ENCODE measurements at places on chromosomes 5 and 9. TPM values are rescaled to one million over a fixed set of nuclear protein-coding genes. Genes with fewer than 3 reads are reported as not detected.

The DDX4 gene
- total RNA-seq, result not detected

The C9orf72 gene
- total RNA-seq, result 20.8 TPM

DNA sequence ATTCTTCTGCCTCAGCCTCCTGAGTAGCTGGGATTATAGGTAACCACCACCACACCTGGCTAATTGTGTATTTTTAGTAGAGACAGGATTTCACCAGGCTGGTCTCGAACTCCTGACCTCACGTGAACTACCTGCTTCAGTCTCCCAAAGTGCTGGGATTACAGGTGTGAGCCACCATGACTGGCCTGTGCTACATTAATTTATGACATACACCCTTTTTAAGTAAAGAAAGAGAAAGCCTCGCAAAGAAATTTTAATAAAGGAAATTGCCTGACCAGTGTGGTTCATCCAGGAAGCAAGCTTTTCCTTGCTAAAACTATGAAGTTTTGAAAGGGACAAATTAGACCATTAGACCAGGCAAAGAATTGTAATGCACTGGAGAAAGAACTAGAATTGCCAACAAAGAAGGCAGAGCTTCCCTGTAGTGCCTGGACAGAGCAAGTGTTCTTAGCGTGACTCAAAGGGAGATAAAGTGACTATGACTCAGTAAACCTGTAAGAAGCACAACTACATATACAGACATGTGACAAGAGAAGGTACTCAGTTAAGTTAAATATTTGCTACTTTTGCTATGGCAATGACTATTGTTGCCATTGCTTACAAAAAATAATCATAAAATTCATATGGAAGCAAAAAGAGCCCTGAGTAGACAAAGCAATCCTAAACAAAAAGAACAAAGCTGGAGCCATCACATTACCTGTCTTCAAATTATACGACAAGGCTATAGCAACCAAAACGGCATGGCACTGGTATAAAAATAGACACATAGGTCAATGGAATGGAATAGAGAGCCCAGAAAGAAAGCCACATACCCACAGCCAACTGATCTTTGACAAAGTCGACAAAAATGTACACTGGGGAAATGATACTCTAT, 54.6 kb downstream of the FYB1 start:
- no peak for DNase-seq

- no peak for DNase-seq
Observed at GRCh38 chr9:98549401-98549800, 159.3 kb downstream of the GABBR2 start.

DNA sequence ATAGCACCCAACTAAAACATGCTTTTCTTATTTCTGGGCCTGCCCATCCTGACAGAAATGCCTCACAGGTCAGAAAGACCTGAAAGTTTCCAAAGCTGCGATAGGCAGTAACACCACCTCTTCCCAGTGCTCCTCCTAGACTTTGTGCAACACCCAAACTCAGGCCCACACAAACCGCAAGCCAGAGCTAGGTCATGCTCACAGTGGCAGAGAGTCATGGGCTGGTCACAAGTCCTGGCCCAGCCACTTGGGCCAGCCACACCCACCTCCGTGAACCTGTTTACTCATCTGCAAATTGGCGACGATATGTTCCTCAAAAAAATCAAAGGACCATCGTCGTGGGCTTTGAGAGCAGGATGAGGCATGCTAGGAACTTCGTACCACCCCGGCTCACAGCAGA, 44.0 kb upstream of the SLC25A51 start:
- DNase-seq, result no peak

DNA sequence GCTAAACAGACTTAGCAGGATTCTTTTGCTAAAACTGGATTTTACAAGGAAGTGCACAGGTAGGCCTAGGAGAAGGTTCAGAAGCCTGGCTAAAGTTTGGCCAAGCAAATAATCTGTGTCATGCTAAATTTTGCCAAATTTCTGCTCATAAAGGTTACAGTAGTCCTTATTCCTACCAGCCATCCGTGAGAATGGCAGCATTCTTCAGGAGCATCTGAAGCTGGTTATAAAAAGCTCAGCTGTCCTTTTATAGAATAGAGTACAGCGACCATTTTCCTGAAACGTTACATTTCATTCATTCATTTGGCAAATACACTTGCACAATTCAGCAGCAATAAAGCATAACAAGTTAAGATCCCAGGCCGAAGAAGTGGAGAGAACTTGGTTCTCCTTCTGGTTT, 6.9 kb downstream of the GSN start:
- no peak for DNase-seq

DNA sequence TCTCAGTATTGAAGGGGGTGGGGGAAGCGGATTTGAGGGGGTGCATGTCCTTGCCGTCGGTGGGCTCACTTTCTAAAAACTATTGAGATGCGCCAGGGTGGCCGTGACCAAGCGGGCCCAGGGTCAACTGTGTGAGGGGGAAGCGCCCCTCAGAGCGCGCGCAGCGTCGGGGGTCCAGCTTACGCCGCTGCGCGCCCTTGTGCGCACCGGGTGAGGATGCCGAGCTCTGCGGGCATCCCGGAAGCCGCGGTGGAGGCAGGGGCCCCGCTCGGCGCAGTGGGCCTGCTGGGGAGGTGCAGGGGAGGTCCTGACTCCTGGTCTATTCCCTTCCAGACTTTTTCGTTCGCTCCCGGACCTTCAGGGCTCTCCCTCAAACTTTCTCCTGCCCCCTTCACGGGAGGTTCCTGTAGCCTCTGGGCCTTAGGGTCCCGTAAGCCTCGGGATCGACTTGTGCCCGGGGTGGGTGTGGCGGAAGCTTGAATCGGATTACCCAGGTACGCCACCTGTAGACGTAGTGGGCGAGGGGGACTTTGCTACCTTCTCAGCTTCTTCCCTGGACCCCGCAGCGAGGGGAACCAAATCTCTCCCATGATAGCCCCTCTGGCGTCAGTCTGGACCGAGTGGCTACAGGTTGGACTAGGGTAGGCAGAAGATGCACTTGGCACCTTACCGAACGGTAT, 2.5 kb upstream of the PRDM6 start:
- DNase-seq, result no peak

DNA sequence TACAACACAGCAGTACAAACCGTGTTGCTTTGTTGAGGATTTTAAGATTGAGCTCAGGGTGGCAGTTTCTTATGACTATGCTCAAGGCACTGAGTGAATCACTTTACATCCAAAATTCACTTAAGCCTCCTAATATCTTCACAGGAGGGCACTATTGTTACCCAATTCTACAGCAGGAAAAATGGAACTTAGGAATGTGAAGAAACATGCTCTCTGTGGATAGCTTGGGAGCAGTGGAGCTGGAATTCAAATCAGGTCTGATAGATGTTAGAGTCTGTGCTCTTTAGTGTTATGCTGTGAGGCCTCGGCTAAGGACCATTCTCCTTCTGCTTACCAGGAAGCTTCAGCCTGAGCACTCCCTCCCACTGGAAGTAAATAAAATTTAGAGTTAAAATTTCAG, 18.7 kb upstream of the HMHB1 start:
- DNase-seq, result no peak

DNA sequence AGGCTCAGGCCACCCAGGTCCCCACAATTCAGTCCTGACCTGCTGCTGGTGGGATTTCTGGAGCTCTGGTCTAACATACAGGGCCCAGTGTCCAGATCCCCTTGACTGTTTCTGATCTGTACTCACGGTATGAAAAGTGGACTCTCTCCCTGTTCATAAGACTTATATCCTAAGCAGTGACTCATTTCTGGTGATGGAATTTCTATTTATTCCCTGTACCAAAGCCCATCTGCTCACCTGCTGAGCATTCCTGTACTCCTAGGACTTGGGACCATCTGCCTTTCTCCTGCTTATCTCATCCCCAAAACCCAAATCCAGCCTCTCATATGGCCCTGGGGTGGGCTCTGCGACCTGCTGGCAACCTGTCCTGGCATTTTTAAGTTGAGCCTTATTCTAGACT, 86.6 kb downstream of the APBA1 start:
- no peak for DNase-seq

GRCh38 chr5:61048534-61048933, 103.5 kb downstream of the NDUFAF2 start:
- no peak for DNase-seq

GRCh38 chr5:34844106-34844505, 5.1 kb downstream of the TTC23L start:
- no peak for DNase-seq

GRCh38 chr5:98776066-98776705, 2.7 kb downstream of the RGMB start:
- no peak for DNase-seq

DNA sequence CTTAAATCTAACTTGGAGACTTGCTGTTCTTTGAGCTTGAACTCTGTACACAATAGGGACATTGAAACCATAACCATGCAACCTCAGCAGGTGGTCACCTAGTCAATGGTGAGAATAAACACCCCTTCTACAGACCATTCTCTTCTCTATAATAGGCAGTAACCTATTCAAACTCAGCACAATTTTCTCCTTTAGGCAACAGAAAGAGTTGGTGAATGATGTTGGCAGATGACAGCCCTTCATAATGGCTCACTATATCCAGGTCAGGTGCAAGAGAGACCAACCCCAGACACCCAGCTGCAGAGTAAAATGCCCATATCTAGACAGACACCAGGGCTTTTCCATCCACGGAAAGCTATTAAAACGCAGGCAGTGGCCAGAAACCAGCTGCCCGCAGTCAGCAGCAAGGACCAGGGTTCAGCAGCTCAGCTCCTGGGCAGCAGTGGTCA, 106.7 kb downstream of the SERINC5 start:
- no peak for DNase-seq

GRCh38 chr5:111574311-111574710, 62.0 kb upstream of the STARD4 start:
- DNase-seq, result no peak

DNA sequence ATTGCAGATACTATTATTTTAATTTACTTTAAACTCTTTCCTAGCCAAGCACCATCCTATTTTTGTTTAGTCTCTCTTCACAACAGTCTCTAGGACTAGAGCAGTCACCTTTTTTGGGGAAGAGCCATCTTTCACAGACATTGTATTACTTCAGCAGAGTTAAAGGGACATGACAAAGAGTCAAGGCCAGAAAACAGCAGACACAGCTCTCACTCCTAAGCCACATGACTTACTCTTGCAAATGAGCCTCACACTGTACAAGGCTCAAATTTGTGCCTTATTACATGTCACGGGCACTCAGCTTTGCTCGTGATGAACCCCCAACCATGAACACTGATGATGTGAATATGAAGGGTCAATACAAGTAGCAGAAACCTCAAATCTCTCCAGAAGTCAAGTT, 104.3 kb downstream of the ZNF608 start:
- DNase-seq, result no peak

- DNase-seq, result no peak
Observed at GRCh38 chr9:83061036-83061435, 1.9 kb downstream of the RASEF start.
